Lower leg skin (tissue), 4 donors: ENCODE measurements at places on chromosomes 6 and 20. TPM values are rescaled to one million over a fixed set of nuclear protein-coding genes. Genes with fewer than 3 reads are reported as not detected.

TPBG gene
- total RNA-seq: 31.2 TPM

VSX1 gene
- not detected for total RNA-seq

KCNQ5 gene
- total RNA-seq: 0.97 TPM

EYA2 gene
- total RNA-seq: 6.1 TPM

CCN6 gene
- total RNA-seq: 2.9 TPM

DDO gene
- 0.17 TPM for total RNA-seq

OR2J3 gene
- not detected for total RNA-seq

COL20A1 gene
- total RNA-seq: not detected

LY6G6C gene
- 513 TPM for total RNA-seq

FAM83B gene
- total RNA-seq: 130 TPM

PPP1R16B gene
- 1.7 TPM for total RNA-seq

GJA10 gene
- not detected for total RNA-seq
